ENCODE measurements at places on chromosomes 3 and 15.

DNA sequence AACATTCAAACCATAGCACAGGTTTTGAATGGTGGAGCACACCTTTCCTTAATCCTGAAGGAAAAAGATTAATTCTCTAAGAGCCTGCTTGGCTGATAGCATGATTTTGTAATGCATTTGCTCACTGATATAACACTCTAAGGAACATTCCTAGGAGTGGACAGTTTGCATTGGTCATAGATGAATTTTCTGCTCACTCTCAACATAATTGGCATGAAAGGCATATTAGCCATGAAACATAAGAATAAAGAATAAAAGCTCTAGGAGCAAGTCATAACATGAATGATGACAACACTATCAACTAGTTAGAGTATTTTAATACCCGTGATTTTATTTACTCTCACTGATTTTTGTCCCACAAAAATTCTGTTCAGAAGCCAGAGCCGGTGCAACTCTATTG is 34.3 kb upstream of the LRTM1 start:
- DNase-seq = no peak

DNA sequence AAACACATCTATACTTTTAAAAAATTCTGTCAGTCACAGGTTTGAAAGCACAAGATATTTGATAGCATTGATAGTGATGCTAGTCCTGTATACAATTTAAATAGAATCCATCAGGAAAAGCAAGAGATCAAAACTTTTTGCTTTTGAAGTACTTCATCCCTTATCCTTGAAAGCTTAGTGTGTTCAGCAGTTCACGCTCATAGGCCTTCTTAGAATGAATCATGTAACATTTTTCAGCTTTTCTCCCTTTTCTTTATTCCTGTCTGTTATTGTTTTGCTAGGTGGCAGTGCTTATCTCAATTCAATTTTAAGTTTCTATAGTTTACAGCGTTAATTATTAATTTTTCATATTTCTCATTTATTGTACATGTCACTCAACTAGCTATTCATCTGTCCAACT is 69.1 kb downstream of the FGF7 start:
- DNase-seq = no peak

DNA sequence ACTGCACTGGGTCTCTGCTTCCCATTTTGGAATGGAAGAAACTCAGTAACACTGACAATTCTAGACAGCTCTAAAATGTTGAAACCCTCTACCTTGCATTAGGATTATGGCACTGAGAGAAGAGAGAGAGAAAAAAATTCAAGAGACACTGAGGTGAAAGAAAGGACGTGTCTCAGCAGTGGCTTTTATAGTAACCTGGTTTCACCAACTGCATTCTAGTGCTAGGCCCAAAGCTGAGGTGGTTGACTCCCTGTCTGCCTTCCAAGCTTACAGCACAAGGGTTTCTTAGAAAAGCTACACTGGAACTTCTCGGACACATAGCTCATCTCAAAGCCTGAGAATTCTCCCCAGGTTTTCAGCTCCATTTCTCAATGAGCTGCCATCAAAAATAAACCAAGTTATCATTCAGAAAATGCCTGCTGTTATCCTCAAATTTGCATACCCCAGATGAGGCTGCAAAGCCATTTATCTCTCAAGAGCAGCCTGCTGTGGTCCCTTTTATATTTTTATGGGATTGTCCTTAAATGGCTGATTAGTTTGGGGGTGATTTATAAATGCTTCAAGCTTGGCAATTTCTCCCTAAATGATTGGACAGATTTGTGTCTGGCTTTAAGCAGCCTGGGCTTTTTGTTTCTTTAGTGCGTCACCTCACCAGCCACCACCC is 279.9 kb downstream of the EBLN2 start:
- no peak for DNase-seq

DNA sequence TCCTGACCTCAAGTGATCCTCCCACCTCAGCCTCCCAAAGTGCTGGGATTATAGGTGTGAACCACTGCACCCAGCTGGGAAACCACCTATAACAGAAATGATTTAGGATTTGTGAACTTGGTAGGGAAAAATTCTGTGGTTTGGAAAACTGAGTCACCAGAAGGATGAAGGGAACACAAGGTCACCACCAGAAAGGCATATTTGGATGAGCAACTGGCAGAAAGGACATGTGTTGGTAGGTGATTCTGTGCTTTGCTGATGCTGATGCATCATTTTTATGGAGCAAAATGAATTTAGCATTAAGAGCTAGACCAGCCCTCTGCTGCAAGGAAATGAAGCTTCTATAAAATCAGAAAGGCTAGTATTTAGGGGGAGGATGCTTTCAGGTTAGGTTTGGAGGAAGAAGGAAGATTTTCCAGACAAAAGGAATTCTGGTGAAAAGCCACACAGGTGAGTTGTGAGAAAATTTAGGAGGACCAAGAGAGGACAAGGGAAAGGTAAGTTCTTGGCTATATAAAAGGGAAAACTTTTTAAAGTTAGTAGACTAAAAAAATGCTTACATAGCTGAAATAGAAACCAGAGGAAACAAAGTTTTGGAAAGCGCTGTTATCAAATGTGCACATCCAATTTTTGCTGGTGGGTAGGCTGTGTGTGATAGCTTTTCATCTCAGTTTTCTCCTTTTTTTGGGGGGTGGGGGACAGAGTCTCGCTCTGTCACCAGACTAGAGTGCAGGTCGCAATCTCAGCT is 3.6 kb downstream of the PXK start:
- no peak for DNase-seq

GRCh38 chr3:127000119-127000518 is 17.2 kb downstream of the PLXNA1 start:
- DNase-seq = no peak

GRCh38 chr15:22979238-22980188 is 655 bp downstream of the CYFIP1 start:
- peak; percentile 14 for DNase-seq

DNA sequence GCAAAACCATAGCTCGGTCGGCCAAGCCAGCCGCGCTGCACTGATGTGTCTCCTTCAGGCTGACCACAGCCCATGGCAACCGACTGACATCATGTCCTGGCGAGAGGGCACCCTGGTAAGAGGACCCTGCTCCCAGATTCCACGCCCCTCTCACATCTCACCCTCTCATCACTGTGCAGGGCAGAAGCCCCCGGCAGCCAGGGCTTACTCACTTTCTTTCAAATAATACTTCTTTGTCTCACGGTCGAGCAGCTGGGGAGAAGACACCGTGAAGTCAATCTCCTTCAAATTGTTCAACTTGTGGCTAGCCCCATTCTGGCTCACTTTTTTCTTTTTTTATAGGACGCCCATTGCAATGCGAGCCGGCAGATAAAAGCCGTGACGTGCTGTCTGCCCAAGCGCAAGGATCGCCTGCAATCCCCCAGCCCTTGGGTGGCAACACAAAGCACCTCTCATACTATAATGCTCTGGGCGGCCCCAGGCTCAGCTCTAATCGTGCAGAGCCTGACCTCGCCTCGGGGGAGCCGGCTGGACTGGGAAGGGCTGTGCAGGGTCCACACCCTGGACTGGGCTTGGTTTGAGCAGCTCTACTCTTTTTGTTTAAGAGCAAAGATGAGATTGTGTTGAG is 33.6 kb downstream of the VGLL4 start:
- no peak for DNase-seq

- no peak for DNase-seq
These were observed 38.5 kb downstream of the HDC start for GRCh38 chr15:50227076-50227475.

GRCh38 chr3:146092230-146092629 is 68.8 kb downstream of the PLOD2 start:
- DNase-seq = no peak

GRCh38 chr3:182617500-182617899 is 175.8 kb upstream of the ATP11B start:
- no peak for DNase-seq

GRCh38 chr3:50658416-50658815 is 16.3 kb upstream of the DOCK3 start:
- no peak for DNase-seq

DNA sequence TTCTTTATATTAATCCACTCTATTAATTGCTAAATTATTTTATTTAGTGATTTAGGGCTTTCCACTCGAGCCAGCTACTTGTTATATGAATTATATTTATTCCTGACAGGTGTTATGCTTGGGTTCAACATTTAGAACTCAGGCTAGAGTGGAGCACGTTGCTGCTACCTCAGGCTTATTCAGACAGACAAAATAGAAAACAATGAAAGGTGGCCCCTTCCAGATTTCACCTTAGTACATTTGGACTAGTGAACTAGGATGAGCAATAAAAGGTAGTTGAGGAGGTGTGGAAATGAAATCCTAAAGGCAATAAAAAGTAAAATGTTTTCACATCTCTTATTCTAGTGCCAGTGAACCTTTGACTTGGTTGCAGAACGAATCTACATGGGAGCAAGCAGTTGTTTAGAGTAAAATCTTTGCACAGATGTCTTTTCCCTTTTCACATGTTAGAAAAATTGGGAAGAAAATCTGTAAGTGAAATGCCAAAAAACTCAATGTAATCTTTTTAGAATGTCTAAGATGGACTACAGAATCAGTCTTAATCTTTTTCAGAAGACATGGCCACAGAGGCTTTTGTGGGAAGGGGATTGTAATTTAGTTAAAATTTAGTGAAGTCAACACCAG is 63.8 kb downstream of the AKAP13 start:
- DNase-seq = no peak

DNA sequence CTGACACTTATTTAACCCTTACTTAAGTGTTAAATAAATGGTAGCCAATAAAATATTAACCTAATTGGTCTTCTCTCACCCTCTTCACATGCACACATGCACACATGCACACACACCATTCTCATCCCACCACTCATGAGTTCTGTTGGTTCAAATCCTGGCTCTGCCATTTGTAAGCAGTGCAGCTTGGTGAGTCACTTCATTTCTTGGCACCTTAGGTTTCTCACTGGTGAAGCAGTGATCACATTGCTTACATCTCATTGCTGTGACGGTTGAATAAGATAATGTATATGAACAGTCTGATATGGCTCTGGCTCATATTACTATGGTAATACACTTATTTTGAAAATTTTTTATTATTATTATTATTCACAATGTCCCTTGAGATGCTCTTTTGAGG is 33.8 kb downstream of the RIOX2 start:
- no peak for DNase-seq

DNA sequence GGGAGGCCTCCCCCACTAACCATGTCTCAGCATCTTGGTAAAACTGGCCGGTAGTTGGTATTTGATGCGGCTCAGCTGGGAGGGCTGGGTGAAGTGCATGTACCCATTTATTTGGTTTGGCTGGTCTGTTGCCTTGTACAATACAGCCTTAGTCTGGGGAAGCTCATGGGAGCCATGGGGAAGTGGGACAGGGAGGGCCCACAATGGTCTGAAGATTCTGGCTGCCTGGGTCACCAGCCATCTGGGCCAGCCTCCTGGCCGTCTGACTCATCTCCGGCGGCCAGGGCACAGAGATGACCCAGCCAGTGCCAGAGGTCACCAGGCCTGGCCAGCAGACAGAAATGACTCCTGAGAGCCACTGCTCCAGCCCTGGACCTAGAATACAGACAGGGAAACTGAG is 51.6 kb upstream of the SMAD6 start:
- DNase-seq = no peak

GRCh38 chr3:139982404-139982803 is 47.4 kb downstream of the CLSTN2 start:
- no peak for DNase-seq

GRCh38 chr3:59549962-59550361 is 500.1 kb upstream of the CFAP20DC start:
- no peak for DNase-seq

GRCh38 chr3:151835751-151836525 is 22.0 kb downstream of the AADAC start:
- no peak for DNase-seq

GRCh38 chr3:188581365-188581764 is 427.4 kb downstream of the LPP start:
- DNase-seq = no peak

DNA sequence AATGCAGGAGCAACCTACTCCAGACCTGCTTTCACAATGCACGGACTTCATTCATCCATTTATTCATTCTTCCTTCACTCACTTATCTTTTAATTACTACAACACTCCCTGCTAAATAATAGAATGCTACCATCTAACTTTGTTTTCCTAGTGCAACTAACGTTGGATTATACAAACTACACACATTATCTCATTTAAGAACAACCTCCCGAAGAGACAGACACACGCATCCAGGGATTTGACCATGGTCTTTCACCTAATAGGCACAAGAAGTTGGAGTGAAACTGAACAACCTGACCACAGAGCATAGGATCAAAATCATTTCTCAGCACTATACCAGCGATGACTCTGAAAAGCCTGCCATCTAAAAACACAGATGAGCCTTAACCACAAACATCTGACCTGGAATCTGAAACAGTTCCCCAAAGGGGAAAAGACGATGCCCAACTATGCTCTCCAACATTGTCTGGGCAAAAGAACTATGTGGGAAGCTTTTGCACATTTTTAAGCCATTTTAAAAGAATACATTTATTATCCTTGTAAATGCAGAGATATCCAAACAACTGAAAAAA is 21.0 kb downstream of the ZNF385D start:
- peak; percentile 4 for DNase-seq

DNA sequence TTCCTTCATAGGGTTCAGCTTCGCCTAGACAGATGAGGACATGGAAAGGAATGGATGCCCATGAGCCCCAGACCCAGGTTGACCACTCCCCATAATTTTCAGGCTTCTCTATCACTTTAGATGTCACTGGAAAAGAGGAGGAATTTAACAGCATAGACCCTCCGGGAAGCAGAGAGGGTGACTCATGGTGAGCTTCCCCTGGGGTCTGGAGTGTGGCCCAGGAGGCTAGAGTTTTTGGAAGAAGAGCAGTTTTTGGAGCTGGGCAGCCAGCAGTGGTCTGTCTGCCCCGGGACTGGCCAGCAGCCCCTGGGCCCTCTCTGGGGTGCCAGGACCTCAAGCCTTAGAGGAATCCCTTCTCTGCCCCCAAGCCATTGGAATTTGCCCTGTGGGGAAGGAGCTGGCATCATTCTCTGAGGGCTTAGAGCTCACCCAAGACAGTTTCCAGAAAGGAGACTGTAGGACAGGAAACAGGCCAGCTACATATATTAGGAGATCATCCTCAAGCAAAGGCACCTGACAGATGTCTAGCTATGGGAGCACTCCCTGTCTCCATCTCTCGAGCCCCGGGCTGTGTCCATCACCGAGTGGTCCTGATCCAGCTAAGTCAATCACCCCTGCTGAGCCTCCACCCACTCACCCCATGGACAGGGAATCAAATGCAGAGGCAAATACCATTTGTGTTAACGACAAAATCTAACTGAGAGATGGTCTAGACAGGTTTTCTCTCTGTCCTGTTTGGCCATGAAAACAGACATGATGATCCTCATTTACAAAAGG is 67.3 kb downstream of the MEGF11 start:
- DNase-seq = no peak

DNA sequence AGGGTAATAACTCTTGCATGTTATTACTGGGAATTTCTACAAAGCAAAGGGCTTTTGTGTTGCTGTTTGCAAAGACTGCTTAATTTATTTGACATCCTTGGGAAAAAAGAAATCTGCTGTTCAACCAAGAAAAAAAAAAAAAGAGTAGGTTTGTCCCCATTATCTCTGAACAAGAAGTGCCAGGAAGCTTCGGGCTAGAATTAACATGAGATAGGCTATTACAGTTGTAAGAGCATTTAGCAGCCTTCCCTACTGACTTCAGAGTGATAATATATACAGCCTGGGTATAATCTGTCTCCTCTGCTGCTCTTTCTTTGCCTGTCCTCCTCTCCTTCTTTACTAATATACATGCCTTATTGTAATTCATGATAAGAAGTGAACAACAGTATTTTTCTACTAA is 23.3 kb upstream of the CHMP2B start:
- DNase-seq = no peak

All from T1000 (cell line).